Stimulated activated CD4-positive, alpha-beta T cell treated with anti-CD3 and anti-CD28 coated beads, Interleukin-4, amount 100 ng/mL, for 24 hours (primary cell): ENCODE measurements at places on chromosomes 13 and 19.

GRCh38 chr13:25046274-25046984 is 49.5 kb upstream of the PABPC3 start:
- no peak for DNase-seq

DNA sequence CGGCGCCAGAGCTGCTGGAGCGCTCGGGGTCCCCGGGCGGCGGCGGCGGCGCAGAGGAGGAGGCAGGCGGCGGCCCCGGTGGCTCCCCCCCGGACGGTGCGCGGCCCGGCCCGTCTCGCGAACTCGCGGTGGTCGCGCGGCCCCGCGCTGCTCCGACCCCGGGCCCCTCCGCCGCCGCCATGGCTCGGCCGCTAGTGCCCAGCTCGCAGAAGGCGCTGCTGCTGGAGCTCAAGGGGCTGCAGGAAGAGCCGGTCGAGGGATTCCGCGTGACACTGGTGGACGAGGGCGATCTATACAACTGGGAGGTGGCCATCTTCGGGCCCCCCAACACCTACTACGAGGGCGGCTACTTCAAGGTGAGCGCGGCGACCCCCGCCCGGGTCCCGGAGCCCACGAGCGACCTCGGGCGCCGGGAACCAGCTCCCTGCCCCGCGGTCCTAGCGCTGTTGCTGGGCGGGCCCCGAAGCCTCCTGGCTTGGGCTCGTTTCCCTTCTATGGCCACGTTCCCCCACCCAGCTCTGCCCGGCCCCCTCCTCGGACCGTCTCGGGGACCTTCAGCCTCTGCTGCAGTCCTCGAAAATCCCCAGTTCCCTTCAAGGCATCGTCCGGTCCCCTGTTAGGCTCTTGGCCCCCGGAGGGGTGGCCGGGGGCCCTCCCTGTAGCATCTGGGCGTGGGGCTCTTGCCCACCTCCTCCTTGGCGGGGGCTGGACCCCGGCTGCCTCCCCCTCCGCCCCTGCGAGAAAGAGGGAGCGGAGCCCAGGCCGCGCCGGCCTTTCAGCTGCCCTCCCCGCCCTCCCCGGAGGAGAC is at the start of gene CDC34:
Gene CDC34, plus strand, starts transcription at position 8 of the 808 bp plus-strand sequence. Its CDS starts 172 bp downstream, at position 180.
- no peak for DNase-seq

GRCh38 chr13:112836940-112837339 is 132.1 kb upstream of the MCF2L start:
- DNase-seq = no peak

DNA sequence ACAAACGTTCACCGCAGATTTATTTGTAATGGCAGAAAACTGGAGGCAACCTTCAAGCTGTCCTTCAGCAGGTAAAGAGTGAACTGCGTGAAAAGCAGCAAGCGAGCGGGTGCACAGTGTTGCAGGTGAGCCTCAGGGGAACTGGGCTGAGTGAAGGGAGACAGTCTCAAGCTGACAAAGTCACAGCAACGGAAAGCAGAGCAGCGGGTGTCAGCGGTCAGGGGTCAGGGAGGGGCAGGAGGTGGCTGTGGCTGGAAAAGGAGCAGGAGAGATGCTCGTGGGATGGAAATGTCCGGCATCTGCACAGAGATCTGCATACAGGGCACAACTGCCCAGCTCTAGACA is 8.5 kb upstream of the RASA3 start:
- no peak for DNase-seq

DNA sequence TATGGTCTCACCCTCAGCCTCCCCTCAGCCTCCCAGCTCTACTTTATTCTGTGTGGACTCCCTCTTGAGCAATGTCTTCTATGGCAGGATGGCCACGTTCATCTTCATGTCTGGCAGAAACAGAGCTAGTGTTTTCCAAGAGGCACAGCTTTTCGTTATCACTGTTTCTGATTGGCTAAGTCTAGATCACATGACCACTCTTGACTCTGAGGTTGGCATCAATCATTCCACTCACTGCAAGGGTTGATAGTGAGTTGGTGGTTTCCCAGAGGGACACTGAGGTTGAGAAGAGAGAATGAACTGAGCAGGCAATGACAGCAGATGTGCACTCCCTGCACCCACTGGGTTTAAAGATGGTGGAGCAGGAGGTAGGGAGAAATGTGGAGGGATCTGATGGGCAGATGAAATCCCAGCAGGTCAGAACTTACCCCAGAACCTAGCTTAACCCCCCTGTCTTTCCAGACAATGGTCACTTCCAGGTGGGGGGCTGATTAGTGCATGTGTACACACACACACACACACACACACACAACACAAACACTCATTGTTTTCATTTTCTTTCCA is 26.3 kb upstream of the UQCRFS1 start:
- DNase-seq = no peak

DNA sequence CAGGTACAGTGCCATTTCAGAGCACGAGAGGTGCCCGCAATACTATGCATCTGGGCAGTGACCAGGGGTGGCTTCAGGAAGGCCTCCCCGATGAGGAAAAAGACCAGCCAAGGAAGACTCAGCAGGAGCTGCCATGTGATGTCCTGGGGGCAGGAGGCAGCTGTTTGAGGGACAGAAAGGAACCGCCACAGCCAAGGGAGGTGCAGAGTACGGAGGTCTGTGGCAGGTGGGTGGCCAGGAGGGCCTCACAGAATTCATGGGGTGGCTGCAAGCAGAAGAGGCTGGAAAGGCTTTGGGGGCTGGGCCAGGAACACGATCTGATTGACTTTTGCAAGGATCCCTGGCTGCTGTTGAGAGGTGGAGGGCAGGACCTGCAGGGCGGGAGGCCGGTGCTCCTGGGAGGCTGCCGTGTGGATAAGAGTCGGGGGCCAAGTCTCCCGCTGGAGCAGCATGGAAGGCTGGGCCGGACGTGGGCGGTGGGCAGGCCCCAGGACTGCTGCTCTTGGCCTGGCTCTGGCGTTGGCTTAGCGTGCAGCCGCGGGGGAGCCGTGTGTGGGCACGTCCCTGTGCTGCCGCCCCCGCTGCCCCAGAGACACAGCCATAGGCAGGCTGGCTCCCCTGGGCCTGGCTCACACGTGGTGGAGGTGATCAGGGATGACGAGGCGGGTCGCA is 29.1 kb downstream of the CEBPA start:
- DNase-seq = no peak

DNA sequence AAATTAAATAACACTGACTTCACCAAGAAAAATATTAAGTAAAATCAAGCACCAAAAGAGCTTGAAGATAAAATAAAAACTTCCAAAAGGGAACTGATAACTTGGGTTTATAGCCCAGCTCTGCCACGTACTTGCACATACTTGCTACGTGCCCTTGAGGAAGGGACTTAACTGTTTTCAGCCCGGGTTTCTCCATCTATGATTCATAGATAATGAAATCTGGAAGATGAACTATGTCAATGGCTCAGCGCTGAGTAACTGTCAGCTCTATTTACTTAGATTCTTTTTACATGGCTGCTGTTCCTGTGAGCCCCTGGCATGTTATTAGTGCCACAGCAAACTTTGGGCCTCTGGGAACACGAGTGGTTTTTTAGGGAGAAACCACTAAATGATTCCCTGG is 9.6 kb upstream of the ZC3H13 start:
- DNase-seq = no peak
